Activated T-helper 2 cell treated with anti-CD3 and anti-CD28 coated beads, Interferon-gamma antibody, Interleukin-2, Interleukin-4, amounts not matched to agents 10 μg/mL and 5 μg/mL and 100 μg/mL, durations not matched to agents 14 hours and 24 hours and 36 hours (primary cell): ENCODE measurements at places on chromosomes 13 and 19. TPM values are rescaled to one million over a fixed set of nuclear protein-coding genes. Genes with fewer than 3 reads are reported as not detected.

The ALOX5AP gene
- total RNA-seq: 40.9 and 43.9 TPM in 2 replicates

The ZNF813 gene
- 3.4 TPM in 2 replicates for total RNA-seq

The HIF3A gene
- total RNA-seq: not detected in 2 replicates

The TFPT gene
- total RNA-seq: 29.3 TPM in 2 replicates
